ENCODE measurements at places on chromosomes 3 and 15.

- DNase-seq: peak; percentile 77
These were observed 15.5 kb downstream of the ZIC4 start for GRCh38 chr3:147390589-147391569.

- peak; percentile 84 for DNase-seq
These were observed 41.5 kb downstream of the HRH1 start for GRCh38 chr3:11195721-11196332.

DNA sequence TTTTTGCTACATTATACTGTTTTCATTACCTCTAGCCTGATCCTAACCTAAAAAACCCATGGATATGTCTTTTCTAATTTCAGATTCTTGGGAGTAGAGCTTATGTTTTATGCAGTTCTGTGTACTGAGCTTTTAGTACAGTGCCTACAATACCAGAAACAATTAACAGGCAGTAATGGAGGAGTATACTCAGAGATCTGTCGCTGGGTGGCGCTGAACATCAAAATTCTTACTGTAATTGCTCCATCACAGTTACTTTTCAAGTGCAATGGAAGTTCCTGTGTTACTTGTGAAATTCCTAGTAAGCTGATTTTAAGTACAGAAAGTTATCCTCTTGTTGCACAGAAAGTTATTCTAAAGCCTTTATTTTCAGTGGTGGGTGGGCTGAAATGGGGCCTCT, 66.9 kb downstream of the RNF13 start:
- DNase-seq: peak; percentile 68

GRCh38 chr3:158160958-158161357, 51.1 kb downstream of the RSRC1 start:
- DNase-seq: peak; percentile 88

DNA sequence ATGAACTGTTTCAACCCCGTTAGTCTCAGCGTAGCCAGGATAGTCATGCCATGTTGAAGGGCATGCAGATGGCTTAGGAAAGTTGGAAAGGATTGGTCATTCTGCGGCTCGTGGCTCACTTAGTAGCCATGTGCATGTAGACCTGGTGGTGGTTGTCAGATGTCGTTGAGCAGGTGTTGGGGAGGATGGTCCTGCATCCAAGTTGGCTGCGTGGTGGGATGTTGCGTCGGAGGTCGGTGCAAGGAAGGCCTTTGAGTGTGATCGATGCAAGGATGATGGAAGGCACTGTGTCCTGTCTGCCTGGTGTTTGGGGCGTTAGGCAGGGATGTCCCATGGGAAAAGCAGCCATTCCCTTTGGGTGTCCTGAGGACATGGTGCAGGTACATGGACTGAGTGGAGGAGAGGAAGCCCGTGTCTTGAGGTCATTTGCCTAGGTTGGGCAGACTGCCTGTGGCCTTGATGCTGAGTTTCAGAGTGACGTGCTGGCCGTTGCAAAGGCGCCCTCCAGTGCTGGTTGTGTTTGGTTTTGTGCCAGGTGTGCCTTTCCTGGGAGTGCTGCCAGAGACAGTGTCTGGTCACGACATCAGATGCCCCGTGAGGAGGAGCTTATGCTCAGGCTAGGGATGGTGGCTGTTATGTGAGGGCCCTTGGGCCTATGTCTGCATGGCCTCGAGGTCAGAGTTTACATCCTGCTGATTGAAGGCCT, 103.4 kb downstream of the SNRPN start:
- no peak for DNase-seq

DNA sequence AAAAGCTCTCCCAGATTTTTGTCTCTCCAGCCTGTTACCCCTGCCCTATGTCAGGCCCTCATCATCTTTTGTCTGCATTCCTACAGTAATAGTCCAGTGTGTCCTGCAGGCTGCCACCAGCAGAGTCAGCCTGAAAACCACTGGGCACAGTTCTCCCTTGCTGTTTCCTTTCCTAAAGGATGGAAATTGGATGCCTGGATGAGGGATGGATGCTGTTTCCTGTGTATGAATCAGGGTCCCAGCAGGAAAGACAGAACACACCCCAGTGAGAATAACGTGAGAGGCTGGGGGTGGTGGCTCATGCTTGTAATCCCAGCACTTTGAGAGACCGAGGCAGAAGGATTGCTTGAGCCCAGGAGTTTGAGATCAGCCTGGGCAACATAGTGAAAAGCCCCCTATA, 3.3 kb upstream of the SNX33 start:
- DNase-seq: peak; percentile 53

- DNase-seq: no peak
These were observed 2.3 kb downstream of the LNP1 start for GRCh38 chr3:100403362-100404249.

Measured in fibroblast of skin of scalp (primary cell).